Natural killer cell (primary cell): ENCODE measurements at places on chromosomes 16 and 17. TPM values are rescaled to one million over a fixed set of nuclear protein-coding genes. Genes with fewer than 3 reads are reported as not detected.

The NATD1 gene
- total RNA-seq: 14.1 TPM

The AXIN1 gene
- total RNA-seq: 100 TPM

The G6PC1 gene
- total RNA-seq: not detected

The TMEM186 gene
- 5.2 TPM for total RNA-seq

The CTDNEP1 gene
- 131 TPM for total RNA-seq

The CTRL gene
- total RNA-seq: 14.3 TPM

The LDHD gene
- not detected for total RNA-seq

DNA sequence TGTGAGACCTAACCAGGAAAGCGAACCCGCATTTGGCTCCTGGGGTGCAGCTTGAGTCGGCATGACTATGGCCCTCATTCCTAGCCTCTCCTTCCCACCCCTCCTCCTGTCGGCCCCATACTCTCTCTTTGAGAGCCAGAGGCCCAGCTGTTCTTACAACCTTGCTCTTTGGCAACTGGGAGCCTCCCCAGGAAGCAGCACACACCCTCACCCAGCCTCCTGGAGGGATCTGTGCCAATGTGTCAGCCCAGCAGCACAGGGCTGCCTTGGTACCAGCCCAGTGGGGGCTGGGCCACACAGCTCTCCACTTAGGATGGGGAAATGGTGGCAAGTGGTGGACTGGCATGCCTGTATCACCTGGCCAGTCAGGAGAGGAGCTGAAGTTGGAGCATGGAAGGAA lies 70.3 kb upstream of the LGALS9 start:
- DNase-seq: no peak

- DNase-seq: no peak
Observed at GRCh38 chr17:40315206-40315605, 6.2 kb downstream of the RARA start.

DNA sequence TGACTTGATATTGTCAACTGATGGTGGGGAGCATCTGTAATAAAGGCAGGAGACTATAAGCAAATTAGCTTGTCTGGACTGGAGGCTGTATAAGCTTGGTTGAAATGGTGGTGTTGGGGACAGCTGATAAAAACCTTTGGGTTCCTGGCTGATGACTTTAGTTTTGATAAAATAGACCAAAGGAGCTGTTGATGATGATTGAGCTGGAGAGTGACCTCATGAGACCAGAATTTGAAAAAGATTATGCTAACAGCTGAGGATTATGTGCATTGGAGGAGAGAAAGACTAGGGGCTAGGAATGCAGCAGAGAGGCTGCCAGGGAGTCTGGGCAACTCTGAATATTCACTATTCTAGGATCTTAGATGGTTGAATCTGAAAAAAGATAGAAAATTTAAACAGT lies 8.7 kb upstream of the CDC27 start:
- no peak for DNase-seq

GRCh38 chr17:67863624-67864247 lies 38.4 kb downstream of the BPTF start:
- DNase-seq: no peak

DNA sequence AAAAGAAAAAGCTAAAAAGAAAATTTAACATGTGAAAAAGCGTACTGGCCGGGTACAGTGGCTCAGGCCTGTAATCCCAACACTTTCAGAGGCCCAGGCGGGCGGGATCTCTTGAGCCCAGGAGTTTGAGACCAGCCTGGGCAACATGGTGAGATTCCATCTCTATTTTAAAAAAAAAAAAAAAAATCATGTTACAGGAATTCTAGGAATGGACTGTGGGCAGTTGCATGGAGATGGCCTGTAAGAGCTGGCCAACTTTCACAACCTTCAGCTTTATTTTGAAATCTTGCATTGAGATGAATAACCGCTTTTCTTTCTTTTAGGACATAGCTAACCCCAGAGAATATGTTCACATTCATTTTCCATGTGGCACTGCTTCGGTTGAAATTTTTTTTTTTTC lies 8.2 kb upstream of the CIAO3 start:
- DNase-seq: no peak
